ENCODE measurements at places on chromosomes 6 and 20.

GRCh38 chr6:119497988-119498727 lies 148.6 kb upstream of the MAN1A1 start:
- no peak for DNase-seq

GRCh38 chr20:40821429-40821828 lies 132.4 kb upstream of the MAFB start:
- DNase-seq = no peak

GRCh38 chr6:107668743-107669474 lies 155.2 kb downstream of the SCML4 start:
- no peak for DNase-seq

GRCh38 chr6:71268735-71269437 lies 19.7 kb upstream of the OGFRL1 start:
- no peak for DNase-seq

- no peak for DNase-seq
Observed at GRCh38 chr6:156161471-156161870, 615.7 kb upstream of the ARID1B start.

GRCh38 chr6:143160015-143160414 lies 99.3 kb downstream of the AIG1 start:
- no peak for DNase-seq

DNA sequence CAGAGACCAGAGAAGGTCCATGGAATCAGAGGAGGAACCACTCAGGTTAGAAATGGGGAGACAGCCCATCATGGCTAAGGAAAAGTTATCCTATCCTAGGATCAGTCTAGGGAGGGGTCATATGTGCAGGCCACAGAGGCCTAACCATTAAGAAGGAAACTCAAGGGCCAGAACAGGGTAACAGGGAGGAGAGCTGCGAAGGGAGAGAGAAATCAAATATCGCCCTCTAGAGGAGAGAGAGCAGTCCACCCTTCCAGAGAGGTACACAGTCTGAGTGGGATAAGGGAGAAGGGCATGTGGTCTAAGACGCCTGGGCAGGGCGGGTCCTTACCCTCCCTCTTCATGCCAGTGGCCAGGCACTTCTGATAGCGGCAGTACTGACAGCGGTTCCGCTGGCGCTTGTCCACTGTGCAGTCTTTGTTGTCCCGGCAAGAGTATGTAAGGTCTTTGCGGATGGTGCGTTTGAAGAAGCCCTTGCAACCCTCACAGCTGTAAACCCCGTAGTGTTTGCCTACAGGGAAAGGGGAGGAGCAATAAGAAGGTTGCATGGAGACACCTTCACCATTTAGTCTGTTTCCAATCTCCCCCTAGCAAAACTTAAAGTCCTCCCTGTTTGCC lies 2.9 kb downstream of the RXRB start:
- DNase-seq = peak; percentile 63

DNA sequence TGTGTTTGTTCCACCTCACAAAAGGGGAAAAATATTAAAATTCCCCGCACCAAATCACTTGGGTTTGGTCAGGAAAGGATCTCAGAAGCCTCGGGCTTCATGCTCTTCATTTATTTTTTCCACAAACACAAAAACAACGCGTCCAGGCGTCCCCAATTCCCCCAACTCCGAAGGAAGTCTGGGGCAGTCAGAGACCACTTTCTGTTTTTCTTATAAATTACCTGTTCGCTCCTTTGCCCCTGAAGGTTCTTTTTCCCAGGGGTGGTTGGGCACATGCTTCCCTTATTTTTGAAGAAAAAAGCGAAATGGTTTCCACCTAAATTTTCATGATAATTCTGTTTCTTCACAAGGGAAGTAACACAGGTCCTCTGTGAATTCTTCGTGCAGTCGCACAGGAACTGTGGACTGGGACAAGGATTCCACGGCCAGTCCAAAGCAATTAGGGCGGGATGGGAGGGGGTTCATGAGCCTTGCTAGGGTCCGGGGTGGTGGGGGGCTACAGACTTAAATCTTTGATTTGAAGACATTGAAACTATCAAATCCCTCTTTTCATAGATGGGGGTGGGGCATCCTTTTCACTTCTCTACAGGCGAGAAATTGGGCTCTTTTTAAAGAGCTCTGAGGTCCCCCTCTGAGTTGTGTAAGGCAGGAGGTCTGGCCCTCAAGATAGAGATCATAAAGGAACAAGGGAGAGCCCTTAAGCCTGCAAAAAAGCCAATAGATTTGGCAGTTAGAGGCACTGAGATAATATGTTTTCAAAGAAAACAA lies 30.5 kb upstream of the HFE start:
- DNase-seq = peak; percentile 22

GRCh38 chr6:92667843-92668242 lies 751.5 kb downstream of the EPHA7 start:
- DNase-seq = no peak

GRCh38 chr6:22254886-22255285 lies 42.0 kb downstream of the PRL start:
- no peak for DNase-seq

- no peak for DNase-seq
Observed at GRCh38 chr6:66725670-66726069, 1018.6 kb upstream of the EYS start.

GRCh38 chr6:159121486-159121885 lies 47.7 kb upstream of the FNDC1 start:
- no peak for DNase-seq

- DNase-seq = no peak
Observed at GRCh38 chr6:168867247-168868102, 386.2 kb downstream of the THBS2 start.

- DNase-seq = no peak
Observed at GRCh38 chr6:20024316-20024673, 187.1 kb downstream of the ID4 start.

DNA sequence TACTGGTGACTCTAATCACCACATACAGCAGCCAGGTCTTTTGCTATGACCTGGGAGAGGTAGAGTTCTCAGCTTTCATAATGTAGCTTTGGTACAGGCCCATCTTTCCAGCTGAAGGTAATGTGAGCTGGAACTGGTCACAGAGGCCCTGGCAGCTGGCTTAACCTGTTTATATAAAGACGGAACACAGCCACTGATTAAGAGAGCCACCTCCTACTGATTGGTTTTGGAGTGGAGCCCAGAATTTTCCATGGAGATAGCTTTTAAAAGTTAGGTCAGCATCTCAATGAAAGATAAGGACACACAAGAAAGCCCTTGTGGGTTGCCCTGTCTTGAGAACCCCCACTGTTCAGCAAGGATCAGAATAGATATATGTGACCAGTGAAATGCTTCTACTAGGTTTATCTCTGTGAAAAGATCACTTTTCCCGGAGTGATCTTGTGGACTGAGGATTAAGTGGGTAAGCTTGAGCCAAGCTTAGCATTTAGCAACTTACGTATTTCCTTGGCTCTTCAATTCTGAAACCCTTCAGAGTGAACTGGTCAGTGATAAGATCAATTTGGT lies 213.7 kb upstream of the CITED2 start:
- no peak for DNase-seq

Measured in CD4-positive, alpha-beta T cell treated with Interleukin-2 at 100 ng/mL for 4 hours (primary cell).